Stimulated activated CD4-positive, alpha-beta T cell treated with anti-CD3 and anti-CD28 coated beads, Interleukin-4, amount 100 ng/mL, for 4 hours (primary cell): ENCODE measurements at places on chromosomes 1 and 21.

DNA sequence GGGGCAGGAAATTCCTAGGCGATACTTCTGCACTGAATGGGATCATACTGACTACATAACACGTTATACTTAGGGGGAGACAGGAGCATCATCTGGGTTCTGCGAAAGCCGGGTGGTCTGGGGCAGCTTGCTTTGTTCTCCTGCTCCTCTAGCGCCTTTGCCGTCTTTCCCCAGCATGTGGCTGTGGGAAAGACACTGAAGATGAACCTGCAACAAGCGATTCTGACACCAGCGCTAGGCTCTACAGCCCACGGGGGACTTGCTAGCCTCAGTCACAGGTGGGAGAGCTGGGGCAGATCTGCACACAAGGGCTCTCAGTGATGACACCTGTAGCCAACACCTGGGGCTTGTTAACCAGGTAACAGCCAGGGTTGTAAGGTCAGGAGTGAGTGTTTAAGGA lies 51.8 kb downstream of the CD46 start:
- DNase-seq = no peak

DNA sequence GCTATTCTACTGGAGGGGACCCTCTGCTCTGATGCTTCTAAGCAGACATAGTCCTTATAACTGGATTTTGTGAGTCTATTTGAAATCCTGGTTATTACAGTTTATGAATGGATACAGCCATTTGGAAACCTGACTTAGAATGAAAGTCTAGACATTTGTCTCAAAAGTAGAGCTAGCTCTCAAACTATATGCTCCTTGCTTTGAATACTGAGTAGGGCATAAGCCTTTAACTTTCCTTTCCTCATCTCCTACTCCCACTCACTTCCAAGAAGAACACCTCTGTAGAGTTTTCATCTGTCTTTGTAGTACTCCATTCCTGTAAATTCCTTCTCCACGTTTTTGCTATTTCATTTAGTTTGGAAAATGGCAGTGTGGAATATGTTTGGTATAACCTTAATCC lies 9.0 kb upstream of the ARID1A start:
- no peak for DNase-seq

DNA sequence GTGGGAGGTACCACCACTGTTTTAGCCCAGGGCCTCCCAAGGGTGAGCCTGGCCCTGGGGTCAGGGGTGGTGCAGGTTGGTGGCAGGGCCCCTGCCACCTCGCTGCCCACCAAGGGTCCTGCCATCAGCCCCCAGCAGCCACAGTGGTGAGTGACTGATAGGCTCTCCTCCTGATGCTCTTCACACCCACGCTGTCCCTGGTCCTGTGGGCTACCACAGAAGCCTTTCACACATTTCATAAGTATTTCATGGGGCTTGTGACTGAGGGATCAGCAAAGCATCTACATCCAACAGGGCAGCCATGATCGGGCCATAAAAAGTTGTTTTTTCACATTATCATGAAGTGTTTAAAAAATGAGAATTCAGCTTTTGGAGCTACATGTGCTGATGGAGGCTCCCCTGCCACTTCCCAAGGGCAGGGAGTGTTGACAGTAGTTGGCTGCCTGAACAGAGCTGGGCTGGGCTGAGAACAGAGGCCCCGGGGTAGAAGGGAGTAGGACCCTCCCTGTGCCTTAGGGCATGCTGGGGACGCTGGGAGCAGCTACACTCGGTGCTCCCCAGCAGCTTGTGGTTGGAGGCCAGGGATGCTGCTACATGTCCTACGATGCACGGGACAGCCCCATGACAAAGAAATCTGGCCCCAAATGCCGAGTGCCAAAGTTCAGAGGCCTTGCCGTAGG lies 73.1 kb upstream of the TMEM51 start:
- DNase-seq = no peak

GRCh38 chr1:179167418-179167777 lies 62.1 kb downstream of the ABL2 start:
- no peak for DNase-seq

GRCh38 chr21:26169611-26170470 lies 729 bp downstream of the APP start:
- peak; percentile 44 for DNase-seq

DNA sequence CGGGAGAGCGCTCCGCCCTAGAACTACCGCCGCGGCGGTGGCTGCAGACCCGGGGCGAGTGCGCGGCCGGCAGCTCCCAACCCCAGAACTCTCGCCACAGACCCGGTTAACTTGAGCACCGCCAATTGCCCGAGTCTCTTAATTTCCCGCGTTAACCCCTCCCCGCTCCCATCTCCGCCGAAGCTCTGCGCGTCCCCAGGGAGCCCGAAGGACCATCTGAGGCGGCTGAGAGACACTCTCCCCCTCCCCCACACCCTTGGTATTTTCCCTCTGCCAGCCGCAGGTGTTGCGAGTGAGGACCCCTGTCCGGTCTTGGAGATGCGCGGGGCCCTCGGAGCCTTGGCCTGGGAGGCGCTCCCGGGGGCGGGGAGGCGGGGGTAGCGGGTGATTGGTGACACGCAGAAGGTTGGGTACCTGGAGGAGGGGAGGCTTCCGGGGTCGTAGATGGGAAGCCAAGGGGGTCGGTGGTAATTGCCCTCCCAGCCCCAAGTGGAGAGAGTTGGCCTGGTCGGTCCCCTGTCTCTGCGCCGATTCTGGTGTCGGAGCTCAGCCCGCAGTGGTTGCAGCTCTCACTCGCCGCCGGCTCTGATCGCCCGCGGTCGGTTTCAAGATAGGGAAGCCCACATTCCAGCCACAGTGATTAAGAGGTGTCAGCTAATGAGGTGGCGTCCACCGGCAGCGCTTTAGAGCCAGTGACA lies 858 bp upstream of the SUSD4 start:
- DNase-seq = peak; percentile 10

GRCh38 chr1:216502528-216503162 lies 79.4 kb upstream of the USH2A start:
- DNase-seq = no peak

- DNase-seq = no peak
Observed at GRCh38 chr1:71967670-71968069, 314.7 kb downstream of the NEGR1 start.

DNA sequence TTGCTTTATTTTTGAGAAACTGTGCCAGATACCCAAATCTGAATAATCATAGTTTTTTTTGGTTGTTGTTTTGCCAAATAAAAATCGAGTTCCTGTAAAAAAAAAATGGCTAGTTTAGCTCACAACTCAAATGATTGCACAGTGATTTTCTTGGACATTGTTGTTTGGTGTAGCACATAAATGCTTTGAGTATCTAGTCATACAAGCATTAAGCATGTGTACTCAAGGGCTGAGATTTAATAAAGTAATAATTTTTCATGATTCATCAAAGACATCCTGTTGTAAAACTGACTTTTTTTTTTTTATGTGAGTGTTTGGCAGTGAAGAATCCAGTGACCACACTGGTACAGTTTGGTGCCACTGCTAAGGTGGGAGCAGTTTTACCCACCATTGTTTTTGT lies 18.8 kb downstream of the ITSN1 start:
- DNase-seq = no peak

- no peak for DNase-seq
Observed at GRCh38 chr1:30615816-30616590, 107.4 kb downstream of the MATN1 start.

- DNase-seq = no peak
Observed at GRCh38 chr1:17121881-17122280, 2.6 kb upstream of the PADI2 start.

GRCh38 chr1:21703318-21703963 lies 34.3 kb upstream of the RAP1GAP start:
- no peak for DNase-seq

- DNase-seq = peak; percentile 33
Observed at GRCh38 chr1:21292984-21293536, 2.8 kb upstream of the ECE1 start.

- no peak for DNase-seq
Observed at GRCh38 chr1:45394342-45394741, 54.1 kb upstream of the MUTYH start.

DNA sequence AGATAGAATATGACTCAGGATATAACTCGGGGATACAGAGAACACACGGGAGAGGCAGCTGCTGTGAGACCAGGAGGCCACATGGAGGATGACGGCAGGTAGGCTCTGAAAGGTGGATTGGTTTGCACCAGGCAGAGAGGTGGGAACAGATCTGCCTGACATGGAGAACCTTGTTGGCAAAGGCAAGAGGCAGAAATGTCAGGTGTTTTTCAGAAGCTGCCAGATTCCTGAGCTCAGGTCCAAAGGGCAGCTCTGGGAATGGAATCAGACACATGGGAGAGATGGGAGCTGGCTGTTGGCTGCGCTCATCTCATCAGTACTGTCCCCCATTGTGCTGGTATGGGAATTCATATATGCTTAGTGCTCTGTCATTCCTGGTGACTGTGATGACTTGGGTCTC lies 19.2 kb downstream of the SYT6 start:
- no peak for DNase-seq

GRCh38 chr1:237799762-237800474 lies 90.8 kb downstream of the ZP4 start:
- DNase-seq = peak; percentile 9
